ENCODE measurements at places on chromosomes 5 and 9.

- H3K4me3 ChIP-seq, result peak within 1 kb of the TSS; percentile 84
- no peak for DNase-seq
- peaks cover 15% of the 10 kb centered on the region for H3K4me1 ChIP-seq
- peaks cover 59% of the 10 kb centered on the region for H3K36me3 ChIP-seq
- peak within 1 kb of the TSS; percentile 97 for H3K27ac ChIP-seq
- no peaks in the 10 kb centered on the region for H3K27me3 ChIP-seq
These were observed at the start of gene PCDHA12 for GRCh38 chr5:140875085-140876065. PCDHA12 (plus strand) TSS chr5:140875308; CDS start chr5:140875473, 165 bp downstream.

DNA sequence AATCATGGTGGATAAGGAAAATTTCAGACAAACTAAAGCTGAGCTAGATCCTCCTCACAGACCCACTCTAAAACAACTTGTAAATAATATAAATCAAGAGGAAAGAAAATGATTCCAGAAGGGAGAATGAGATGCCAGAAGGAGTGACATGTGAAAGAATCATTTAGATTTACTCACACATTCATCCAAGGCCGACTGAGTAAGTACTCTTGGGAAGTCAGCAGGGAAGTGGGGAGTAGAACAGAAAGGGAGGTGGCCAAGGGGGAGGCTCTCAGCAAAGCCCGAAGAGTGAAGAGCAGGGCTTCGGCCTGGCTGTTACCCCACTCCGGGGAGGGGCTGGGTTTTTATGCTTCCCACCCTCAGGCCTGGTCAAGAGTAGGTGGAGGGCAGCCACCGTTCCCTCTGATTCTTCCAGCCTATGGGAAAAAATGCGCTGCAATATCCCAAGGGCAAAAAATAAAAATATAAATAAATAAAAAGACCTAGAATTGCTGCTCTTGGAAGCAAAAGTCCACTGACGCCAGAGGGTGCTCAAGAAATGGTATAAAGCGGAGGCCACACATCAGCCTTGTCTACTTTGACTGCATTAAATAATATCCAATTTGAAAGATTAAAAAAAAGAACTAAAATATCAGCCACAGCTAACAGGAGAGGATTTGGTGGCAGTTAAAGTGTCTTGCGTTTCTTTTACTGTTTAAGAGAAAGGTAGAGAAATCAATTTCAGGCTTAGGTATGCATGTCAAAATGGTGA lies 110.2 kb upstream of the COL5A1 start:
- no peak overlapping the region for H3K27ac ChIP-seq
- H3K4me3 ChIP-seq, result no peak overlapping the region
- H3K36me3 ChIP-seq, result peaks cover 5% of the 10 kb centered on the region
- H3K4me1 ChIP-seq, result peaks cover 4% of the 10 kb centered on the region
- DNase-seq, result no peak

- peak overlapping the region; percentile 12 for H3K27ac ChIP-seq
- H3K36me3 ChIP-seq, result no peaks in the 10 kb centered on the region
- H3K27me3 ChIP-seq, result no peaks in the 10 kb centered on the region
- H3K4me3 ChIP-seq, result no peak overlapping the region
- no peak for DNase-seq
These were observed 3.6 kb upstream of the B4GALT1 start for GRCh38 chr9:33170464-33171415.

- H3K27me3 ChIP-seq, result peaks cover 1% of the 10 kb centered on the region
- no peaks in the 10 kb centered on the region for H3K36me3 ChIP-seq
- no peak overlapping the region for H3K27ac ChIP-seq
- no peak overlapping the region for H3K4me3 ChIP-seq
These were observed 22.5 kb upstream of the DMRT1 start for GRCh38 chr9:818958-819357.

DNA sequence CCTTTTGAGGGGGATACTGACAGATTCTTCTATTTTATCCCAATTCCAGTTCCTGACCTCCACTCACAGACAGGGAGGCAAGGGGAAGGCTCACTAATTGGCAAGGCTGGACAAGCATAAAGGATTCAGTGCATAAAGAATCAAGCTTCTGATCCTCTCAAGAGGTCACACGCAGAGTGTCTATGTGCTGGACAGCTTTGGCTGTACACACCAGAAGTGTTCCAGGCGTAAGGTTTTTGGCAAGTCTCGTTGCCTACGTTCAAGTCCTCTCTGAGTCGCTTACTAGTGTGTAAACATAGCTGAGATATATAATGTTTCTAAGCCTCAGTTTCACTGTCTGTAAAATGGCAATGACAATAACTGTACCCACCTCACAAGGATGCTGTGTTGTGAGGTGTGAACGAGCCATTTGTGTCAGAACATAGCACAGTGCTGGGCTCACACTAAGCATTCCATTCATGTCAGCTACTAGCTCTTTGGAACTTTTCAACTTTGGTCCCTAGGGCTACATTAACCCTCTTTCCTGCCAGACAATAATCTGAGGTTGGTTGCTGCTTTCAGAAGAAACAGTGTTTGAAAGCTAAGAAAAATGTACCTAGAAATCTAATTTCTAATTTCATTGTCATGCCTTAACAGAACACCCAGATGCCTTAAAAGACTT lies 52.1 kb downstream of the PALM2AKAP2 start:
- H3K4me3 ChIP-seq, result no peak overlapping the region
- peaks cover 12% of the 10 kb centered on the region for H3K4me1 ChIP-seq
- DNase-seq, result no peak
- H3K36me3 ChIP-seq, result peaks cover 4% of the 10 kb centered on the region

DNA sequence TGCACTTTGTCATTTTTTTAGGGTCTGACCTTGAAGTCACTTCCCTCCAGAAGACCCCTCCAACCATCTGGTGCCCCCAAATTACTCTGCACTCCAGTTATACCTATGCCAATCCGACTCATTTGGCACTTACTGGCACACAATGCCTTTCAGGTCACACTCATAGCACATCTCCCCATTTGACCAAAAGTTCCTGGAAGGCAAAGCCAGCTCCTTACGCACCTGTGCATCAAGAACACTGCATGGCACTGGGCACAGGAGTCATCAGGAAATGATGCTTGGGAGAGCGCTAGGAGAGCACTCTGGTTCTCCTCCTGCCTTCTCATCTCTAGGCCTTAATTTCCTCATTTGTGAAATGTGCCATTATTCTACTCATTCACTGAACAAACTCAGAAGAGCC lies 2.9 kb downstream of the TNIP1 start:
- H3K27me3 ChIP-seq, result no peaks in the 10 kb centered on the region
- no peak overlapping the region for H3K4me3 ChIP-seq
- peaks cover 28% of the 10 kb centered on the region for H3K4me1 ChIP-seq
- H3K27ac ChIP-seq, result no peak overlapping the region
- H3K36me3 ChIP-seq, result peaks cover 3% of the 10 kb centered on the region

GRCh38 chr5:15425766-15426165 lies 74.2 kb upstream of the FBXL7 start:
- peak overlapping the region; percentile 95 for H3K27ac ChIP-seq
- H3K4me1 ChIP-seq, result peaks cover 15% of the 10 kb centered on the region

- H3K4me1 ChIP-seq, result peaks cover 12% of the 10 kb centered on the region
- H3K36me3 ChIP-seq, result no peaks in the 10 kb centered on the region
- DNase-seq, result no peak
These were observed 2.1 kb downstream of the ITGA1 start for GRCh38 chr5:52789851-52790250.

GRCh38 chr9:136392538-136393449 lies 7.2 kb downstream of the SNAPC4 start:
- no peaks in the 10 kb centered on the region for H3K27me3 ChIP-seq
- H3K36me3 ChIP-seq, result peaks cover 21% of the 10 kb centered on the region
- no peak for DNase-seq
- no peak overlapping the region for H3K27ac ChIP-seq
- no peak overlapping the region for H3K4me3 ChIP-seq

GRCh38 chr9:112529316-112529715 lies 42.7 kb downstream of the KIAA1958 start:
- H3K27ac ChIP-seq, result no peak overlapping the region
- H3K36me3 ChIP-seq, result peaks cover 2% of the 10 kb centered on the region

DNA sequence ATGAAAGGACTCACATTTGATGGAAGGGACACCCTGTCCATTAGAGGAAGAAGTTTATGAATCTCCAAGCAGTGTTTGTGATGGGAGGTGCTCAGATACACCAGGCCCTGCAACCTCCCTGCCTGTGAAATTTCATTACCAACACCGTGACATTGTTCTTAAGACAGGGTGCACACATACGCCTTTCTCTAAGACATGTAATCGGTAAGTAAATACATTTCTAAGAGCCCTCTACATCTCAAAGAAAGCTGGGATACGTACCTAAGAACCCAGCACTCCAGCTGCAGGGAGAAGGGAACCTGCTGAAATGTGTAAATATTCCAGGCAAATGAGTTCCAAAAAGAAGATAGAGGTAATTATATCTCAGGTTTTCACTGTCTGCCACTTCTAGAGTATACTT lies 125.0 kb upstream of the APC start:
- H3K27me3 ChIP-seq, result no peaks in the 10 kb centered on the region
- no peak for DNase-seq
- H3K4me1 ChIP-seq, result peaks cover 7% of the 10 kb centered on the region
- no peak overlapping the region for H3K27ac ChIP-seq

GRCh38 chr9:110429453-110429852 lies 91.8 kb upstream of the TXNDC8 start:
- H3K36me3 ChIP-seq, result peaks cover 14% of the 10 kb centered on the region
- H3K27me3 ChIP-seq, result no peaks in the 10 kb centered on the region
- no peak overlapping the region for H3K4me3 ChIP-seq

DNA sequence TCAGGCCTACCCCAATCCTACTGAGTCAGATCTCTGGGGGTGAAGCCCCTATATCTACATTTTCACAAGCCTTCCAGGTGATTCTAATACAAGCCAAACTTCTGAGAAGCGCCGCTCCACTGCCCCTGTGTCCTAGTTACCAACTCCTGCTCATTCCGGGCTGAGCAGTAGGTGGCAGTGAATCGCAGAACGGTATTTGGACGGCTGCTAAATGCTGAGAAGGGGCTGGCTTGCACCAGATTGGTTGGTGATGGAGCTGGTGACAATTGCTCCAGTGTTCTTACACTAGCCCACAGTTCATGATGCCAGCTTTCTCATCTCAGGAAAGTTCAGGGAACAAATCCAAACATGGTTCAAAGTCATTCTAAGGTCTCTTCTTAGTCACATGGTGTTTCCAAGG lies 31.1 kb upstream of the FGF1 start:
- H3K27me3 ChIP-seq, result no peaks in the 10 kb centered on the region
- no peak overlapping the region for H3K27ac ChIP-seq
- no peak for DNase-seq

DNA sequence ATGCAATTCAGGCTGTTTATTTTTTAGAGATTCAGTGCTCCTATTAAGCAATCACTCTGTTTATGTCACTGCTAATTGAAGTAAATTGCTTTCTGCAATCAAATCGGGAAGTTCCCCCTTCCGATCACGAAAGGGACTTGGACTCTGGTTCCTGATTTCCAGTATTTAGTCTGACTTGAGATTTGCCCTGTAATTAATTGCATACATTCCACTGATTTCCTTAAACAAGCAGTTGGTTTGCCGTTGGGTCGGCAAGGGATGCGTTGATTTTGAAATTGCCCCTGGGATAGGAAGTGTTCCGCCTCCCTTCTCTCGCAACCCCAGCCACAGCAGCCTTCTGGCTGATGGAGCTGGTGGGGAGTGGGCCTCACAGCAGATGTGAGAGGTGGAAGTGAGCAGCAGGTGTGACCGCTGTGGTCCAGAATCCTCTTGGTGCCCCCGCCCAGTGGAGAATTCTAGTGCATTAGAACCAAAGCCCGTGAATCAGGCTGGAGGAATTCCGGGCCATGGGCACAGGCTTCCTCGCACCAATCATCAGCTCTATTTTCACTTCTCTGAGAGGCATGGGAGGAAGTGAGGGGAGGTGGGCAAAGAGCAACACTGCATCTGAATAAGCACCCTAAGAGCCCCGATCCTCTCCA lies 102.5 kb downstream of the SPRY4 start:
- H3K4me3 ChIP-seq, result no peak overlapping the region
- H3K36me3 ChIP-seq, result no peaks in the 10 kb centered on the region
- H3K27me3 ChIP-seq, result no peaks in the 10 kb centered on the region
- H3K4me1 ChIP-seq, result peaks cover 16% of the 10 kb centered on the region

- no peak for DNase-seq
- H3K4me1 ChIP-seq, result peaks cover 1% of the 10 kb centered on the region
- H3K36me3 ChIP-seq, result no peaks in the 10 kb centered on the region
- no peaks in the 10 kb centered on the region for H3K27me3 ChIP-seq
- no peak overlapping the region for H3K27ac ChIP-seq
These were observed 559.2 kb downstream of the TUSC1 start for GRCh38 chr9:25119041-25119440.

DNA sequence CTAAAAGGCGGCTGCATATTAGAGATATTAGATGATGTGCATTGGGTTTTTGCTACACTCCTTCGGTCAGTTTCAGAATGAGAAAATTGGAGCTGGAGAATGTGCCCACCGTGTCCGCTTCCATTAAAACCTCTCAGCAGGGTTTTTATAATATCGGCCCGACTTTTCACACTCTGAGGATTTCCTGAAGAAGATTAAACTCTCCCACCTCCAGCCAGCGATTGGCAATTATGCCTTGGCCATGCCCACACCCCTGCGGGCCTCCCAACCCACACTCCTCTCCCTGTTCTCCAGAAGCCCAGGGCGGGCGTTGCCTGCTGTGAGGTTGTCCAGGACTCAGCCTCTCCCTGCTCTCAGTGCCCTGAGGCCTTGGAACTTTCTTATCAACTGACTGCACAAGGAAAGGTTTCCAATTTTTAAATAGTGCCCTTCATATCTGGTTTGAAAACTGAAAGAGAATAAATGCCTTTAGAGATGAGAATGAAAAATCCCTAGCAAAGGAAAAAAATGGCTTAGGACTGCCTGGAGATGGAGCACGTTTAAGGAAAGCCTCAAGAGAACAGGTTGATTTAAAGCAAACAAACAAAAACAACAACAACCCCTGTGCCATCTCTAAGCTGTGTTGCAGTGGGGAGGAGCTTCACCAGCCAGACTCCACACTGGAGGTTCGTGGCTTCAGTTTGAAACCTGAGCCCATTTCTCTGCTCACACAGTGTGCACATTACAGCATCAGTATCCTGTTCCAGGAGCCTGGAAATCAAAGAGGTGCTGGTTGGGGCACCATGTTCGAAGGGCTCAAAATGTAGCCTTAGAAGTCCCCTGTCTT lies 292.9 kb downstream of the NSG2 start:
- peak overlapping the region; percentile 94 for H3K27ac ChIP-seq
- H3K27me3 ChIP-seq, result no peaks in the 10 kb centered on the region
- peaks cover 55% of the 10 kb centered on the region for H3K4me1 ChIP-seq
- H3K36me3 ChIP-seq, result no peaks in the 10 kb centered on the region
- H3K4me3 ChIP-seq, result peak overlapping the region; percentile 35

- no peak overlapping the region for H3K4me3 ChIP-seq
- no peak overlapping the region for H3K27ac ChIP-seq
- H3K36me3 ChIP-seq, result no peaks in the 10 kb centered on the region
- H3K27me3 ChIP-seq, result peaks cover 4% of the 10 kb centered on the region
These were observed 12.6 kb upstream of the C5orf46 start for GRCh38 chr5:147918899-147919298.

DNA sequence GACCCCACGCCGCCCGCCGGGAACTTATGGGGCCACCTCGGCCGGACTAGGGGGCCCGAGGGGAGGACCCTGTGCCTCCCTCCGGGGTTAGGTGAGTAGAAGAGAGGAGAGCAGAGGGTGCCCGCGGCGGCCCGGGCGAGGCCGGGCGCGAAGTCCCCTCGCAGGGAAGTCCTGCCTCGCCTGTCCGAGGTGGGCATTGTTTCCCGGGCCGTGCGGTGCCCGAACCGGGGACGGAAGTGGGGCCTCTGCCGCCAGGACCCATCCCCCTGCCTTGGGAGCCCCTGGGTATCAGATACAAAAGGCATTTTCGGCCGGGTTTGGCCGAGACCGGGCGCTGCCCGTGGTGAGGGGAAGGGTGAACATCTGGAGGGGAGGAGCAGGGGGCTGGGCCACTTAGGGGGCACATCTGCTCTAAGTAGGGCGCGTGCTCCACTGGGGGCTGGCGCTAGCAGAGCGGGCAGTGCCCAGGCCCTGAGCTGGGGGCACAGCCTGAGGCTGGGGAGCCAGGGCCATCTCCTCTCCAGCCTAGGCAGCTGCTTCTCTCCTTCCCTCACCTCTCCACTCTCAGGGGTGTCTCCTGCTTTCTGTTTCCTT lies 48.2 kb downstream of the DAB2IP start:
- peaks cover 3% of the 10 kb centered on the region for H3K36me3 ChIP-seq
- no peak overlapping the region for H3K27ac ChIP-seq
- peak overlapping the region; percentile 69 for H3K4me3 ChIP-seq
